CD4-positive, alpha-beta T cell treated with Interleukin-1 beta for 1 hour (primary cell): ENCODE measurements at places on chromosomes 16 and 17.

GRCh38 chr17:61412860-61413660 lies 13.4 kb downstream of the TBX2 start:
- DNase-seq: no peak

DNA sequence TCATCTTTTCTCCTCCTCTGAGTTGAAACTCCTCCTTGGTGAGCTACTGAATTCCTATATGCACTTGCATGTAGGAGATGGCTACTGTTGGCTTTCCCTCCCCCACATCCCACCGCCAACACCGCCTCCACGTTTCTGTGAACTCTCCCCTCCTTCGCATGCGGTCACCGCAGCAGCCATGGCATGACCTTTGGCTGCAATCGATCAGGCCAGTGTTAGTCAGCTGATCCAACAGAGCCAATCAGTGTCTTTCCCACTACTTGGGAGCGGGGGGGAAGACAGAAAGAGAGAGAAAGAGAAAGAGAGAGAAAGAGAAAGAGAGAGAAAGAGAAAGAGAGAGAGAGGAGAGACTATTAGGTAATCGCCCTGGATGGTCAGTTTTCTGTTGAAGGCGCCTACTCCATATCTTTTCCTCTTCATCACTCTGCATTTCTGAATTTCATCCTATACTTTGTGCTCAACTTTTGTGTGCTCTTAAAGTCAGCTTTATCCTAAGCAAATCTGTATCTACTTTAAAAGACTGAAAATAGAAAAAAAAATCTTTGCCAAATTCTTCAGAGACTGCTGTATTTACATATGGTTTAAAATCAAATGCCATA lies 22.7 kb downstream of the ASGR1 start:
- DNase-seq: no peak

GRCh38 chr17:81009136-81009535 lies 17.5 kb downstream of the CHMP6 start:
- no peak for DNase-seq

DNA sequence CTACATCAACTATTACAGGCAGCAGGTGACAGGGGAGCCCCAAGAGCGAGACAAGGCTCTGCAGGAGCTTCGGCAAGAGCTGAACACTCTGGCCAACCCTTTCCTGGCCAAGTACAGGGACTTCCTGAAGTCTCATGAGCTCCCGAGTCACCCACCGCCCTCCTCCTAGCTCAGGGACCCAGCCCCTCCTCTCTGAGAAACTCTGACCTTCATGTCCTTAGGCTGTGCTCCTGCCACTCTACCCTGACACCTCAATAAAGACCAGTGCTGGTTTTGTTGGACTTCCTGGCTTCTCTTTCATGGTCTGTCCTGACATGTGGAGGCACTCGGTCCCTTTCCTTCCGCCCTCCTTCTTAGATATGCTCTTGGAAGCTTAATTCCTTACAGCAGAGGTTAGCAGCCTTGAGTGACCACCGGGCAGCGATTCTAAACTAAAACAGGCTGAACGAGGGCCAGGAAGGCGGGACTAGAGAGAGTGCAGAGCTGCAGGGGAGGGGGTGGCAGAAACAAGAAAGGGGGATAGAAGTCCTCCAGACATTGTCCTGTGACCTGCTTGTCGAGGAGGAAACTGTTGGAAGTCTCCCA lies 915 bp downstream of the AHSP start:
- no peak for DNase-seq

- DNase-seq: no peak
Measured at GRCh38 chr16:49011901-49012300, 269.7 kb downstream of the CBLN1 start.

DNA sequence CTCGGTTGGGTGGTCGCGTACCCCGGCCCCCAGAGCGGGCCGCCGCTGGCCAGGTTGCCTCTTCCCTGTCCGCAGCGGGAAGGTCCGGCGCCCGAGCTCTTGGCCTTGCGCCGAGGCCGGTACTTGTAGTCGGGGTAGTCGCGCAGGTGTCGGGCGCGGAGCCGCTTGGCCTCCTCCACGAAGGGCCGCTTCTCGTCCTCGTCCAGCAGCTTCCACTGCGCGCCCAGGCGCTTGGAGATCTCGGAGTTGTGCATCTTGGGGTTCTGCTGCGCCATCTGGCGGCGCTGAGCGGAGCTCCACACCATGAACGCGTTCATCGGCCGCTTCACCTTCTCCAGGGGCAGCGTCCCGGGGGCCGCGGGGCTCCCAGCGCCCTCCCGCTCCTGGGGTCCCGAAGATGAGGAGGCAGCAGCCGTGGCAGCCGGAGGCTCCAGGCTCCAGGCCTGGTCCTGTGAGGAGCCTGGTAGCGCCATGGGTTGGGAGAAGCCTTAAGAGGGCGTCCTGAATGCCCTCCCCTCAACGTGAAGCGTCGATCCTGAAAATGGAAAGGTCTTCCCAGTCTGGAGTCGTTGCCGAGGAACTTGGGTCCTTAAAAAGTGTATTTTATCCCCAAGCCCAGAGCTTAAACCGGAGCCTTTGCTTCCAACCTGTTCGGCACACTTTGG lies 558 bp downstream of the SOX15 start:
- DNase-seq: peak; percentile 70

- no peak for DNase-seq
Measured at GRCh38 chr16:50068550-50068949, 2.8 kb downstream of the HEATR3 start.

DNA sequence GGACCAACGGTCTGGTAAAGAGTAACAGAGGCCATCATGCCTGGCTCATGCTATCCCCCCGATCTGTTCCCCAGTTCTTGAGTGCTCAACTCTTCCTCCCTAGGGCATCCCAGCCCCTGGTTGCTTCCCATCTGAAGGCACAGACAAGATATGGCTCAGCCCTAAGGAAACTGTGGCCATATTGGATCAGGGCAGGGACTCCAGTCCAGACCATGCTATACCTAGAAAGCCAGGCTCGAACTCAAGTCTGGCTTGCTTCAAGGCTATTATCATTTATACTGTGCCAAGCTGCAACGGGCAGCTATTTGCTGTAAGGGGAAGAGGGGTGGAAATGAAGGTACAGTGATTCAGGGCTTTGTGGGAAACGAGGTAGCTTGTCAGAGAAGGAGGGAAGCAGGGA lies 2.8 kb downstream of the UBTF start:
- no peak for DNase-seq

- DNase-seq: no peak
Measured at GRCh38 chr16:12439399-12440227, 364.1 kb downstream of the CPPED1 start.

GRCh38 chr17:79374087-79374689 lies 236.7 kb downstream of the RBFOX3 start:
- DNase-seq: no peak

- DNase-seq: peak; percentile 53
Measured at GRCh38 chr17:35449371-35449931, 885 bp upstream of the SLFN13 start.

DNA sequence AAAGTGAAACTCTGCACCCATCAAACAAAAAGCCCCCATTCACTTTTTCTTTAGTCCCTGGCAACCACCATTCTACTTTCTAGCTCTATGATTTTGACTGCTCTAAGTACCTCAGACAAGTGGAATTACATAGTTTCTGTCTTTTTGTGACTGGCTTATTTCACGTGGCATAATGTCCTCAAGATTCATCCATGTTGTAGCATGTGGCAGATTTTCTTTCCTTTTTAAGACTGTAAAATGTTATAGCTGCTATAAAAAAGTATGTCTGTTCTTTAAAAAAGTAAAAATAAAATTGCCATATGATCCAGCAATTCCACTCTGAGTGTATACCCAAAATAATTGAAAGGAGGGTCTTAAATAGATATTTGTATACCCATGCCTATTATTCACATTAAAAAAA lies 429.7 kb downstream of the CDH8 start:
- no peak for DNase-seq

- DNase-seq: no peak
Measured at GRCh38 chr16:78788276-78788675, 688.8 kb downstream of the WWOX start.

GRCh38 chr16:11105038-11105903 lies 150.7 kb downstream of the SOCS1 start:
- DNase-seq: peak; percentile 22

- peak; percentile 23 for DNase-seq
Measured at GRCh38 chr16:67673712-67674580, 7.3 kb downstream of the C16orf86 start.

- DNase-seq: no peak
Measured at GRCh38 chr17:4469552-4469951, 29.1 kb upstream of the SPNS2 start.

DNA sequence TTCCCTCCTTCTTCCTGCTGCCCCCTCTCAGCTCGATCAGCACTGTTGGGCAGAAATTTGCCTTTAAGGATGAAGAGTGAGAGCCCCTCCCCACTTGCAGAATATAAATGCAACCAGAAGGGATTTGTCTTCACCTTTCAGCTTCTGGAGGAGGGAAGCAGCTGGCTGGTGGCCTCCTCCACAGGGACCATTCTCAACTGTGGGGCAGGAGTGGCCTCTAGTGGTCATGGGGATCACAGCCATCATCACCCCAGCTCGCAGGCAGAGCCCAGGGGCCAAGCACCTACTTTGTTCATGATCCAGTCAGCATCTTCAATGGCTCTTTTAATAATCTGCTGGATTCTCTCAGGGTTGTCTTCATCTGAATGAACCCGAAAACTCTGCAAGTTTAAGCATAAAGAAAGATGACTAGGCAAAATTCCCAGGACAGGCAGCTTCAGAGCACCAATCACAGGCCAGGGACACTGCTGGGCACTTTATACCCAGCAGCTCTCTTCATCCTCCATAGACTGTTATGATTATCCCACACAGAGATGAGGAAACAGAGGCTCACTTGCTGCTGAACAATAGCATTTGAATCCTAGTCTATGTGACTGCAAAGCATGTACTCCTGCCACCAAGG lies 13.1 kb downstream of the LYRM9 start:
- peak; percentile 60 for DNase-seq

DNA sequence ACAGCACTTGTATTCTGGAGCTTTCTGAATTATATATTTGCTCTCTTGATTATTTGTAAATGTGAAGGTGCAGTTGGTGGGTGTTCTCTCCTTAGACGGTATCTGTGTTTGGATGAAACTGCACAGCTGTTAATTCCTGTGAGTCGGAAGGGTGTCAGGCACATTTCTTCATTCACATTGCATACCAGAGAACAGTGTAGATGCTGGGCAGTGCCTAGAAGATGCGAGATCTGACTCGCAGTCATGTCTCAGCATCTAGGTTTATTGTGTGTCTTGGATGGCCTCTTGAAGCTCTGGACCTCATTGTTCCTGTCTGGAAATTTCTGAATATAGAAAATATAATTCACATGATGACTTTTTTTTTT lies 61.2 kb downstream of the CLEC16A start:
- DNase-seq: no peak

DNA sequence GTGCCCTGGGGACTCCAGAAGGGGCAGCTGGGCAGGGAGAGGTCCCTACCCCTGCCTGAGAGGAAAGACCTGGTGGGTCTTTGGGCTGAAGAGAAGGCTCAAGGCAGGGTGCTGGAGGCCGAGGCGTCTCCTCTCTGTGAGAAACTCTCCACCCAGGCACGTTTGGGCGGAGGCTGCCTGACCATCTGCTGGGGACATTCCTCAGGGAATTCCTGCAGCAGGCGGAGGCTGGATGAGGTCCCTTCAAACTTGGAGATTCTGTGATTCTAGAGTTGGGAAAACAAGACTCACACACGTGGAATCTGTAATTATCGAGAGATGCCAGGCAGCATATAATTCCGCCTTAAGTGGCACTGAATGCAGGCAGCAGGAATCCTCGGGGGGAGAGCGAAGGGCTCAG lies 21.1 kb upstream of the PHF12 start:
- no peak for DNase-seq

DNA sequence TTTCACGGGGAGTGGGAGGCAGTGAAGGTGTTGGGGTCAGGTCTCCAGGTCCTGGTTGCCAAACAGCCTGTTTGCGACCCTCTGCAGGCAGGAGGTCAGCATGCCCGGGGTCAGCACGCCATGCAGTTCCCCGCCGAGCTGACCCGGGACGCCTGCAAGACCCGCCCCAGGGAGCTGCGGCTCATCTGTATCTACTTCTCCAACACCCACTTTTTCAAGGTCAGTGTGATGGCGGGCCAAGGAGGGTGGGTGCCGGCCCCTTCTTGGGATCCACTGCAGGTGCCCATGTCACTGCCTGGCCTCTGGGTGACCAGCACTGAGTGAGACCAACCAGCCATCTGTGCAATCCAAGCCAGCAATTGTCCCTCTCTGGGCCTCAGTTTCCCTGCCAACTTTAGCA lies 21.3 kb downstream of the ADGRG5 start:
- DNase-seq: no peak

DNA sequence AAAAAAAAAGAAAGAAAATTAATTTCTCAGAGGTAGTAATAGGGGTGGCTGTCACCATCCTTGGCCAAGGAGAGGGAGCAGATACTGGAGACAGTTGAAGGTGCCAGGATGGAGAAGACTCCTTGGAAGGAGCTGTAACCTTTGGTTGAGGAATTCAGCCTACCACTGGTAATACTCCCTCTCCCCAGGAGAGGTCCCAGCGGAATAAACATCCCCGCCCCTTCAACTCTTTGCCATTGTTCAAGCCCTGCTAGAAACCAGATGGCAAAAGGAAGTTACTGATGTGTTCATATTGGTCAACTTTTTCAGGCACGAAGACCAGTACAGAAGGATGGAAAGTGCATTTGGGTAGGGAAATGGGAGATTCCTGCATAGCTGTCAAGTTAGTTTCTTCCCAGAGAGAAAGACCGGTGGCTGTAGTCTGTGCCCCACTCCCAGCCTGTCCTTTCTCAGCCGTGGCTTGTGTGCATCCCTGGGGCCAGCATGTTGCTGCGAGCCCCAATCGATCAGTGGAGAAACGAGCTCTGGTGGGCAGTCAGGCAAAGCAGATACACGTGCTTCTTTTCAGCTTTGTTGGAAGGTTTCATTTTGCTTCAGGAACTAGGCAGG lies 612.1 kb downstream of the MAF start:
- no peak for DNase-seq

DNA sequence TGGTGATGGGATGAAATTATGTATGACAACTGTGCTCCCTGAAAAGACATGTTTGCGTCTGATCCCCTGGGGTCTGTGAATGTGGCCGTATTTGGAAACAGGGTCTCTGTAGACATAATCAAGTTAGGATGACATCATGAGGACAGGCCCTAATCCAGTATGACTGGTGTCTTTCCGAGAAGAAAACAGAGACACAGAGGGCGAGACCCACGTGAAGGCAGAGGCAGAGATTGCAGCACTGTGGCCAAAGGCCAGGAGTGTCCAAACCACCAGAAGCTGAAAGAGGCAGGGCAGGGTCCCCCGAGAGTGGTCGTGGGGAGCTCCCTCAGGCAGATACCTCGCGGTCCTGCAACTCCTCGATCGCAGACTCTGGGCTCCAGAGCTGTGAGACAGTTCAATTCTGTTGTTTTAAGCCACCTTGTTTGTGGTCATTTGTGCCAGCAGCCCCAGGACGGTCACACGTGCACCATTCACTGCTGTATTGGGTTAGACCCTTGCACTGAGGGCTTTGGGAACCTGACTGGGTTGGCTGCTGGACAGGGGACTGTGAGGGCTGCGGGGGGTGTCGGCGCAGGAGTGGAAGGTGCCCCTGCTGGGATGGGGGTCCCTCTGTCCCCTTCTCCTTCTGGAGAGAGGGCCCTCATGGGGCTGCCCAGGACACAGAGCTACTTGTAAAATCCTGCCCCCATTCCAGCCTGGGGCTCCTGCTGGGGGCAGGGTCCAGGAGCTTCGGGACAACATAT lies 27.7 kb downstream of the METRNL start:
- DNase-seq: no peak
